Activated CD8-positive, alpha-beta memory T cell treated with anti-CD3 and anti-CD28 coated beads for 1 hour (primary cell): ENCODE measurements at places on chromosomes 3 and 15.

GRCh38 chr15:77698481-77698880 lies 65.8 kb upstream of the LINGO1 start:
- DNase-seq = no peak

DNA sequence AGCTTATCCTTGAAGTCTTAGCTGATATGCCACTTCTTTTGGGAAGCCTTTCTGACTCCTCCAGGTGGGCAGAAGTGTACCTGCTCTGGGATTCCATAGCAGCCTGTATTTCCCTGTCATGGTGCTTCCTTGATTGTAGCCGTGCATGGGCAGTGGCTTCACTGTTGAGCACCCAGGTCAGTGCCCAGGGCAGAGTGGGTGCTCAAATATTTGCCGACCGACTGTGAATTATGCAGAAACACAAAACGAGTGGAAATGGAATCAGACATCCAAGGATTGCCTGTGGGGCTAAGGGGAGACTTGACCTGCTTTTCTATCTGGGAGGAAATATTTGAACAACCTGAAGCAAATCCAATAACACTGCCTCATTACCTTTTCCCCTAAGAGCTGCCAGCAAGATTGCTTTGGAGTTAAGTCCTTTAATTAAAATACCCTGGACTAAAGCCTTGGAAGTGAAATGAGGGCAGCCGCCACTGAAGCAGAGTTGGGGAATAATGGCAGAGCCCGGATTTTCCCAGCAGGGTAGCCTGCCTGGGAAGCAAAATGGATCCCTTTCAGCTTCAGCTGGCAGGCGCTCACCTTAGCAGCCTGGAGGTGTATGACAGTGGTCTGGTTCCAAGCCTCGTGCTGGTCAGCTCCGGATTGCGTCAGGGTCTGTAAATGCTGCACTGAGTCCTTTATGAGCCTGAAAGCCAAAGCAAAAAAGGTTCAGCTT lies 14.9 kb downstream of the ACOX2 start:
- no peak for DNase-seq

- peak; percentile 13 for DNase-seq
These were observed 240.7 kb downstream of the SHOX2 start for GRCh38 chr3:157865352-157866000.

- no peak for DNase-seq
These were observed 173.2 kb downstream of the KCNAB1 start for GRCh38 chr3:156293566-156293965.

- DNase-seq = no peak
These were observed 176.4 kb downstream of the APBA2 start for GRCh38 chr15:29062179-29062591.

DNA sequence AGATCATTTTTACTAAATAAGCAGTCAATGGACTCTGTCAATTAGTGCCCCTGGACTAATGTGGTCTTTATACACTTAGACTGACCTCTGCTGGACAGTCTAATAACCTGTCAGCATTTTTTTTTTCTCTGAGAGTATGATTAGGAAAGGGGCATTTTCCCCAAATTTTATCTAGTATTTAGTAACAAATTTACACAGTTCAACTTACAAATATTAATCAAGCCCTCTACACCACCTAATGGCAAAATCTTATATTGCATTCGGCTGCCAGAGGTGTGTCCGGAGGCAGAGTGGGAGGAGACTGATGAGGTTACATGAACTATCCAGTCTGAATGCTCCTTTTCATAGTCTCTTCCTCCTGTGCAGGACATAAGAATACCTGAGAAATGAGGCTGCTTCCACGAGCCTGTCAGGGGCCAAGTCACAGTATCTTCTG lies 36.0 kb upstream of the COLQ start:
- DNase-seq = peak; percentile 8

GRCh38 chr3:100141586-100141985 lies 27.3 kb upstream of the FILIP1L start:
- DNase-seq = no peak

- DNase-seq = no peak
These were observed 198.6 kb downstream of the VGLL3 start for GRCh38 chr3:86792316-86792715.

GRCh38 chr3:133466531-133467386 lies 66.9 kb downstream of the BFSP2 start:
- no peak for DNase-seq

DNA sequence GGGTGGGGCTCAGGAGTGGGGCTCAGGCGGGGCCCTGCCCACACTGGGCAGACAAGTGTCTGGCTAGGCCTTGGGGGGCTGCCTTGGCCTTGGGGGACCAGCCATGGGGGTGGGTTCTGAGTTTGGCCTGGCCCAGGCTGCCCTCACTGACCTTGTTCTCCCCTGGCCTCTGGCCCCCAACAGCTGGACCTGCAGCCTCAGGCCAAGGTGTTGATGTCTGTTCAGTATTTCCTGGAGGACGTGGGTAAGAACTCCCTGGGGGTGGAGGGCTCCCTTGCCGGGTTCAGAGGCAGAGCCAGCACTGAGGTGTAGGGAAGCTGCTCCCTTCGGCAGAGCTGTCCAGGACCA lies 20.0 kb downstream of the PRKCD start:
- DNase-seq = no peak

DNA sequence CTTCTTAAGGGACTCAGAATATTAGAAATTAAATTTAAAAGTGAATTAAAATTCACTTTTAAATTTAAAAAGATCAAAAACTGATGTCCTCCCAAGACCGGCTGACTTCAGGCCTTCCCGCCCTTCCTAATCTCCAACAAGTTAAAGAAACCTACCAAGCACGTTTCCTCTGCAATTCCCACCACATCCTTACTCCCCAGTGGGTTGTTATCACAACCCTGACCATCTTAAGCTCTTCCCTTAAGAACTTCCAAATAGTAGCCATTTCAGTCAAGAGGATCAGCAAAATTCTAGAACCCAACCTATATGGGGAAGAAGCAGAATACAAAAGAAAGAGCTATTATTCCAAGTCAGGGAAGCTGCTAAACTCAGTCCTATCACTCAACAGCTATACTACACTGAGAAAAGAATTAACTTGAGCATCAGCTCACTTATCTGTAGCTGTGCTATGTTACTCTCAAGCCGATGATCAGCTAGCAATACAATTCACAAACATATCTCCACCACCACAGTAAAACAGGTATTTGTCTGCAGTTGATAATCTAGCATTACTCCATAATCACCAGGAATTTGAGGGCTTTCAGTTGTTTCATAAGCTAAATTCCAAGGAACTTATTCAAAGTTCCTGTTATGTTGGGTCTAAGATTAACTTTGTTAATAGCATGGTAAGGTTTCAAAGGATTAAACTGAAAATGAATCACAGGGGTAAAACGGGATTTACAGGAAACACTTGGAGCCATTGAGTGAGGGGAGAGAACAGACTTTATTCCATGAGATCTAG lies 14.3 kb downstream of the ABCC5 start:
- DNase-seq = no peak

- DNase-seq = no peak
These were observed 26.0 kb downstream of the PPCDC start for GRCh38 chr15:75049392-75049791.

- no peak for DNase-seq
These were observed 566 bp upstream of the MKRN3 start for GRCh38 chr15:23564821-23565394.

DNA sequence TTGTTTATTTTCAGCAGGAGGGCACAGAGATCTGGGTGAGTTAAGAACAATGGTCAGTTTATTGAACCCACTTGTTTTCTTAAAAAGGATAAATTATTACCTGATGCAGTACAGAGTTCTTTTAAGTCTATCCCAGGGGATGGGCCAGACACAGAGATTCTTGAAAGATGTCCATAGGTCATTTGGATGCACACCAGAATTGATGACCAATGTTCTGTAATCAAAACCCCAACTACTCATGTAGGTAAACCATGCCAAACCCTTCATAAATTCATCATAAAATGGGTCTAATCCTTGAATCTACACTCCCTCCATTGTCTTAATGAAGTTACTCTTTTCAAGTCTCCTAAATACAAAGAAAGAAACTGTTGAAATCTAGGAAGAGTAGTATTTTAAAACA lies 273.0 kb upstream of the COL8A1 start:
- DNase-seq = no peak

DNA sequence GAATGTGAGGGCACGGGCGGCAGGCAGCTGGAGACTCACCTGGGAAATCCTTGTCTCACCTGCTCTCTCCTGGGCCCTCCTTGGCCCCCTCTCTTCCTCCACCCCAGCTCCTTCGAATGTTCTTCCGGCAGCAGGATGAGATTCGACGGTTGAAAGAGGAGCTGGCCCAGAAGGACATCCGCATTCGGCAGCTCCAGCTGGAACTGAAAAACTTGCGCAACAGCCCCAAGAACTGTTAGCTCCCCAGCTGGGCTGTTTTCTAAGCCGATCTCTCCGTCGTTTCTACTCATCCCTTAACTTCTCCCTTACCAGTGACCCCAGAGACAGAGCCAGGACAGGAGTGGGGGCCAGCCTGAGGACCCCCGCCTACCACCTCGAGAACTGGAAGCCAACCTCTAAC lies 95.0 kb downstream of the ANP32A start:
- no peak for DNase-seq

GRCh38 chr3:45981346-45982074 lies 14.1 kb downstream of the FYCO1 start:
- DNase-seq = no peak

- DNase-seq = no peak
These were observed 17.5 kb downstream of the SLC12A8 start for GRCh38 chr3:125194849-125195601.

DNA sequence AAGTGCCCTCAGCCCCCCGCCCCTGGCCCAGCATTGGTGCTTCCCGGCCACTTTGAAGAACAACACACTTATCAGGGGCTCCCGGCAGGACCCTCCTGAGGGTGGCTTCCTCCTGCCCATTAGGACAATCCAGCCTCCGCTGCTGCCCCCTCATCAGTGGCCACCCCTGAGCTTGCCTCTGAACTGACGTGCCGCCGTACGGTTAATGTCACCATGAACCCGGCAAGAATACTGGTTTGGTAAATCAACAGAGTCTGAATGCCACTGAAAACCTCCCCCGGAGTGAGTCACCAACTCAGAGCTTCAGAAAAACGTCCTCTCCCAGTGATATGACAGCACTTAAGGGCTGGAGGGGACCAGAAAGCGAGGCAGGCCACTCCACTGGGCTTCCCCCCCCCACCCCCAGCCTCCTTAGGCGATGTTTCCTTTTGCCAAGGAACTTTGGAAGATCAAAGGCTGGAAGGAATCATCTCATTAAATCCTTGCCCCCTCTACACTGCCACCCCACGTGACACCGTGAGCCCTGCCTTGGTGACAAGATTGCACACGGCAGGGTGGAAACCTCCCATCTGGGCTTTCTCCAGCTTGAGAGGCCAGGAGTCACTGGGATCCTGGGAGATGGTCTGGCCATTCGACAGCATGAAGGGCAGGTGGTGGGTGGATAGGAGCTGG lies 142.1 kb downstream of the NUP210 start:
- no peak for DNase-seq

DNA sequence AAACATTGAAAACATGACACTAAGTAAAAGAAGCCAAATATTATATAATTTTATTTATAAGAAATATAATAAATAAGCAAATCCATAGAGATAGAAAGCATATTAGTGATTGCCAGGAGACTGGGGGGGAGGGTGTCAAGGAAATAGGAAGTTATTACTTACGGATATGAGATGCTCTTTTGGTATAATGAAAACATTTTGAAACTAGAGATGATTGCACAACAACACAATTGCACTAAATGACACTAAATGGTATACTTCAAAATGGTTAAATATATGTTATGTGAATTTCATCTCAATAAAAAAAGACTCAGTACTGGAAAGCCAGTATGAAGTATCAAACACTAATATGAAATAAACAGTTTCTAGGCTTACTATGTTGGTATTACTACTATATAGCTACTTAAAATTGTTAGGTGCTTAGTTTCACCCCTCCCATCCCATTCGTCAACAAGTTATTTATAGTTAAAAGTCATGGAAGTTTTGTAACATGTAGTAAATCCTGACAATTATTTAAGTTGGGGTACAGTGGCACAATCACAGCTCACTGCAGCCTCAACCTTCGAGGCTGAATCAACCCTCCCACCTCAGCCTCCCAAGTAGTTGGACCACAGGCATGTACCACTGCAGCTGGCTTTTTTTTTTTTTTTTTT lies 43.7 kb downstream of the STAG1 start:
- DNase-seq = no peak

DNA sequence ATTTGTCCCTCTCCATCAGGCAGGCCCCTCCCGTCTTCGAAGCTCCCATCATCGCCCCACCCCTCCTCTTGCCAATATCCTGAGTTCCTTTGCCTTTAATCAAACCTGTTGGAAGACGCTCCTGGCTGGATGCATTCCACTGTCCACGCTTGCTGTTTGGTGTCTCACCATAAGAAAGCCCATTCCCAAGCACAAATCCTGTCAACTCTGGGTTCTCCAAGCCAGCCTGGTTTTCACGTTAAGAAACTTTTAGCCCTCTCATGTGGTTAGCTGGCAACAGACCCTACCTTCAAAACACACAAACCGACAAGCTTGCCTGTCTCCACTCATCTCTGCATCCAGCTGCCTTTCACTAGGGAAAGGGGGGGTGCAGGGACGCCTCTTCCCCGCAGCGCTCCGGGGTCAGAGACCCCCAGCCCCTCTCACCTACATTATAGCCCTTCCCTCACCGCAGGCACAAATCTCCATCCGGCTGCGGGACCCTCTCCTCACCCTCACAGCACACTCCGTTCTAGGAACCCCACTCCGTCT lies 1.1 kb downstream of the GORASP1 start:
- DNase-seq = no peak

GRCh38 chr3:70006089-70006488 lies 6.6 kb downstream of the SAMMSON start:
- DNase-seq = no peak

- no peak for DNase-seq
These were observed 114.7 kb upstream of the CCNL1 start for GRCh38 chr3:157274644-157275137.

GRCh38 chr15:95162967-95163531 lies 931.7 kb downstream of the MCTP2 start:
- no peak for DNase-seq

DNA sequence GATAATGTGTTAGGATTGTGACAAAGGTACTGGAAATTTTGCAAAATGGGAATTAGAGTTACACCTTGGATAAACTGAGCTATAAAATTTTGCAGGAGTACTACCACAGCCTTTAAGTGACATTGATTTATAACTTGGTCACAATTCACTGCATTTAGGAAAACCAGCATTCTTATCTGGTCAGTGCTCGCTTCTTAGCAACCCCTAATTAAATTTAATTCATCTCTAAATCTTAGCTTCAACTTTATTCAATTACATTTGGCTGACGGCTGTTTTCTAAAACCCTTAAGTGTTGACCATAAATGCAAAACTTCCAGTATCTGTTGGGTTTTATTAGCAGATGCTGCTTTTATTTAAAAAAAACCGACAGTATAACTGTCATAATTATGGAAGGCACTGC lies 31.3 kb downstream of the TFRC start:
- DNase-seq = no peak
